ENCODE measurements at places on chromosomes 4 and X.

DNA sequence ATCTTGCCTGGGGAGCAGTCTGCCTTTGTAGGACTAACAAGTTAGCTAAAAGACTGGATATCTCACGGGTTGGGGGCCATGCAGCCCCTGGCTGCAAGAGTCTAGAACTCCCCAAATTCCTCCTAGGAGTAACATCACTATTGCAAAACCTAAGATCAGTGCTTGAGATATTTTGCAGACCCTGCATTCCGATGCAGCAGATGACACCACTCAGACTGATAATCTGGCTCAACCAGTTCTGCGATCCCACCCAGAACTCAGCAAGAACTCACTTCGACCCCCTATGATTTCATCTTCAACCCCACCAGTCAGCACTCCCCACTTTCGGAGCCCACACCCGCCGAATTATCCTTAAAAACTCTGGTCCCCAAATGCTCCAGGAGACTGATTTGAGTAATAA is 834.0 kb downstream of the C4orf33 start:
- no peak for DNase-seq

DNA sequence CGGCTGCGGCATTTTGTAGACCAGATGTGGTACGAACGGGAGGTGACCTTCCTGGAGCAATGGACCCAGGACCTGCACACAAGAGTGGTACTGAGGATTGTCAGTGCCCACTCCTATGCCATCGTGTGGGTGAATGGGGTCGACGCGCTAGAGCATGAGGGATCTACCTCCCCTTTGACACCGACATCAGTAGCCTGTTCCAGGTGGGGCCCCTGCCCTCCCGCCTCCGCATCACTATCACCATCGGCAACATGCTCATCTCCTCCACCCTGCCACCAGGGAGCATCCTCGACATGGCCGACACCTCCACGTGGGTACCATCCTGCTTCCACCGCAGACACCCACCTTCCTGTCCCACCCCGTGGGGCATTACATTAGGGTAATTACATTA is 46.2 kb downstream of the SMARCA5 start:
- no peak for DNase-seq

DNA sequence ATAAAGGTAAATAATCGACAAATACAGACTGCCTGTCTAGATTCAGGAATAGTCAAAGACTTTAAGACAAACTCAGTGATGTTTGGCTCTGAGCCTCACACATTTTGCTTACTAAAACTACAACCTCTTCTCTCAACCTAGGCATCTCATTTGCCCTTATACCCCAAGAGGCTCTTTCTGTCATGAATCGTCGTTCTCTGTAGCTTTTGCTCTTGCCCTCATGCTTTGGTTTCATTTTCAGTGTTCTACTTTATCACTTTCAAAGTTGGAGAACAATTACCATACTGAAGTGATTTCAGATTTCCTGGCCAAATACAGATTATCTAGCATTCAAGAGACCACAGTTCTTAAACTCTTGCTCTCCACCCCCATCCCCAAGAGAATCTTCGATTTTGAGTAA is 114.1 kb upstream of the RAP2C start:
- no peak for DNase-seq

- no peak for DNase-seq
These were observed 154.9 kb upstream of the EPHA5 start for GRCh38 chr4:65825116-65825753.

GRCh38 chrX:105314458-105314857 is 94.0 kb upstream of the TEX13A start:
- DNase-seq = no peak

DNA sequence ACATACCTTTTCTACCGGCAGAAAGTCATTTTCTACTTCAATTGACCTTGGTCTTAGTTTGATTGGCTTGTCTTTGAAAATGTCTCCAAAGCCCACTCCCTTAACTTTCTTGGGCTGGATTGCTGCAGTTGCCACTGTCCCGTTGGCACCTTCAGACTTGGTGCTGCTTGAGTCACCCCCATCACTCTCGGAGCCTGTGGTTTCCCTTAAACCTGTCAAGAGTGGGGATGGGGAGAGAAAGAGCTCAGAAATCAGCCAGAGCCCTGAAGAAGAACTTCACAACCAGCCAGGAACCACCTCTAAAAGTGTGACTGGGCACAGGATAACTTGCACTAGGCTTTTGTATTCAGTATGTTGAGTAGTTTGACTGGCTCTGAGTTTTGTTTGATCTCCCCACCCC is 168.5 kb upstream of the MAP3K15 start:
- DNase-seq = no peak

DNA sequence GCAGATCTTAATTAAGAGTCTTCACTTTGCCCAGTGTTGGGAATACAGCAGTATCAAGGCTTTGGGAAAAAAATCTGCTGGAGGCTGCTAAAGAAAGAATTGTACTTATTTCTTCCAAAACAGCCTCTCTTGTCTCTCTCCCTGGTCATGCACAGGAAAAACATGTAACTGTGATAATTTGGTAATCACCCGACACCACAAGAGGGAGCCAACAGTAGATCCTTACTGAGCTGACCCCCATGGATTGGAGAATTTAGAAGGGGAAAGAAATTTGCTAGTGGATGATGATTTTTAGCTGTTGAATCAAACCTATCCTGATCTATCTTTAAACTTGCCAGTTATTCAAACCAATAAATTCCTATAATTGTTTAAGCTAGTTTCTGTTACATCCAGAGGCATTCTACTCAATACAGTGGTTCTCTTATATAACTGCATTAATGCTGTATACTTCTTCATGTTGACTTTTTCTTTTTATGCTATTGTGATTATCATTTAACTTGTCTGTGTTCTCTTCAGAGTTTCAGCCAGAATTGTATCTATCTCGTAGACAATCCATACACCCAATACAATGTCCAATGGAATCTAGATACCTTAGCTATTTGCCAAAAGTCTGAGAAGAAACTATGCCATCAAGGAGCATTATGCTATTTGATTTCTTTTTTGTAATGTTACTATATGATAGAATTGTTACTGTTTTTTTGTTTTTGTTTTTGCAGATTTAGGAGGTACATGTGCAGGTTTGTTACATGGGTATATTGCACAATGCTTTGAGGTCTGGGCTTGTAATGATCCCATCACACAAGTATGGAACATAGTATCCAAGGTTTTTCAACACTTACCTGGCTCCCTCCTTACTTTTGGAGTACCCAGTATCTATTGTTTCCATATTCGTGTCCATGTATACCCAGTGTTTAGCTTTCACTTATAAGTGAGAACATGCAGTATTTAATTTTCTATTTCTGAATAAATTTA is 31.3 kb upstream of the ARHGEF38 start:
- no peak for DNase-seq

DNA sequence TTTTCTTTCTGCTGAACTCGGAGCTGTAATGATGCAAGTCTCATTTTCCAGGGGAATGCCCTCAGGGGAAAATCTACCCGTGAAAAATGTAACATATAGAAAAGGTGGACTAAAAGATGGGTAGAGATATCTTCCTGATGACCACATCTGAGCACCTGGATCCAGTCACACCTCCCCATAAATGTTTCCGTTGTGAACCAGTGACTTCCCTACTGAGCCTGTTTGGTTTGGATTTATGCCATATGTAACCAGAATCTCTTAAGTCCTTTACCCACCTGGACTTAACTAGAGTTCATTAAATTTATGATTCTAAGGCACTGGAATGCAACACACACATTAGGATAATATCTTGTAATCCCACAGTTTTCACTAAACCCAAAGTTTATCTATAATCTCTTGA is 171.1 kb downstream of the ZNF330 start:
- DNase-seq = no peak

- no peak for DNase-seq
These were observed 213.8 kb upstream of the PACRGL start for GRCh38 chr4:20486433-20486832.

- no peak for DNase-seq
These were observed 1.5 kb downstream of the JAKMIP1 start for GRCh38 chr4:6198768-6199421.

DNA sequence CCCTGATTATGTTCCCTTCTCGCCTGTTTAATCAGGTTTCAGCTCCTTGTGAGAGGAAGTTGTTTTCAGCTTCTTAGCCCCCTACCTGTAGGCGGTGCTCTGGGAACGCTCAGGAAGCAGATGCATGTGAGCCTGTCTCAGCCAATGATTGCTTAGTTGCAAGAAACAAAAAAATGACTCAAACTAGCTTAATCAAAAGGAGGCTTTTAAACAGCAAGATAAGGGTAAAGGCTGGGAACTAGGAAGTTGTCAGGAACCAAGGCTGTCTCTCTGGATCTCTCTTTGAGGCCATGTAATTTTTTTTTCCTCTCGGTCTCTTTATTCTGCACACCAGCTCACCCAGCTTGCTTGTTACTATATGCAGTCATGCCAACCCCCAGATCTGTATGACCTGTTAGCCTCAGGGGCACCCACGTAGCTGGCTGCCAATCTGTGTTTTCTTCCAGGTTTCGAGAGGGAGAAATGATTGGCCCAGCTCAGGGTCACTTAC is 109.1 kb downstream of the PTTG2 start:
- no peak for DNase-seq

GRCh38 chr4:148951346-148951745 is 509.1 kb upstream of the NR3C2 start:
- DNase-seq = no peak

DNA sequence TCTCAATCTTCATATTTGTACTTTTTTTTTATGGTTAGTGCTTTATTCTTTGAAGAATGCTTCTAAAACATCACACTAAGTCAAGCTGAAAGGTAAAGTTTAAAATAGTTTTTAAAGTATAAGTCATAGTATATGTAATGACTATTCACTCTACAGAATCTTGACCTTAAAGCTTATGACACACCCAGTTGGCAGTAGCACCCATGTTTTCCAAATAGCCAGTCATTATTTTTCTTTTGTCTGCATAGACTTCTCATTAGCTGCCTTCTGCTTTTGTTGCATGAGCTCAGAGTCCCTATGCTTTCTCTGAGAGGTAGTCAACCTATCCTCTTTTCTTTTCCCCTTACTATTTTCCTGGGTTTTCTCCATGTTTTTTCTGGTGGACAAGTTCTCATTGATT is 231.5 kb downstream of the PCDH18 start:
- DNase-seq = no peak

- DNase-seq = no peak
These were observed 124.1 kb downstream of the SPCS3 start for GRCh38 chr4:176443646-176444409.

GRCh38 chrX:133415276-133416105 is at the start of gene GPC4:
Gene GPC4 (minus strand): TSS chrX:133415489. CDS start chrX:133414965, 524 bp downstream.
- peak; percentile 42 for DNase-seq

DNA sequence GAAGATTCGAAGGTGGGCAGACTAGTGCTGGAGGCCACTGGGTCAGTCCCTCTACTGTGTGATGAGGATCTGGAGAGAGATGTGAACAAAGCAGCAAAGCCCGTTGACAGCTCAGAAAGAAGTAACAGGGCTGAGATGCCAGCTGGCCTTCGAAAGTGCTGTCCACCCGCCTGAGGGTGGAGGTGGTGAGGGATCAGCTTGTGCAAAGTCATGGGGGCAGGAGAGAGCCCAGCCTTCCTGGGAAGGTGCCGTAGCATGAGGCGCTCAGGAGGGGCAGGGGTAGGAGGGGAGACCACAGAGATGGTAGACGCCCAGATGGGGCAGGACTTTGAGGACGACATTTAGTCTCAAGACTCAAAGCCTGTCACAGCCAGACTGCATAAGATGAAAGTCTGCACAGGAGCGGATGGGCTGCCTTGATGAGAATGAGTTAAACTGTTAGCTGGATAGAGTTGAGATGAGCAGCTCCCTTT is 19.7 kb downstream of the TBC1D14 start:
- DNase-seq = no peak

DNA sequence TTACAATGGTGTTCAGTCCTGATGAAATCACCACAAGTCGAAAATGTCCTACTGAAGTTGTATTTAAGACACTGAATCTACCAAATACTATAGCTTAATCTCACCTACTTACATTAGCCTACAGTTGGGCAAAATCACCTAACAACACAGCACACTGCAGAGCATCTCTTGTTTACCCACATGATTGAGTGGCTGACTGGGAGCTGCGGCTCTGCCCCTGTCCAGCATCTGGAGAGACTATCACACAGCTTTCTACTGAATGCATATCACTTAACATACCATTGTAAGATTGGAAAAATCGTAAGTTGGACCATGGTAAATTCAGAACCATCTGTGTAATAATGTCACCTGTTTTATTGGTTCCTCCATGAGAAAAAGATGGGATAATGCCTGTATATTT is 1083.2 kb upstream of the PCDH7 start:
- no peak for DNase-seq

GRCh38 chr4:159141193-159141592 is 38.3 kb downstream of the RAPGEF2 start:
- DNase-seq = no peak

GRCh38 chr4:56799161-56799759 is 22.2 kb downstream of the SPINK2 start:
- no peak for DNase-seq

DNA sequence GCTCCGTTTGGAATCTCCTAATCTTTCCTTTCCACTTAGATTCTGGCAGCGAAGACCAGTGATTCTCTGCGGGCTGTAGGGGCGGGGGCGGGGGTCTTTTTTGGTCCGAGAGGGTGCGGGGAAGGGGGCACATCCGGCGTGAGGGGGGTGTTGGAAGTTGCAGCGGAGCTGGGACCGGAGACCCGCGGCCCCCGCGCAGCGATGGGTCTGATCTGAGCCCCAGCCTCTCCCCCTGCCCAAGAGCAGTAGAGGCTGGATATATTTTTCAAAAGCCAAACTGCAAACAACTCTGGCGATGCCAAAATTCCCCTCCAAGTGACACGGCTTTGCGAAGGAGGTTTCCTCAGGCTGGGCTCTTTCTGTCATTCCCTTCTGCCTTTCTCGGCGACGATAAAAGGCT is 355 bp downstream of the GRID2 start:
- no peak for DNase-seq

DNA sequence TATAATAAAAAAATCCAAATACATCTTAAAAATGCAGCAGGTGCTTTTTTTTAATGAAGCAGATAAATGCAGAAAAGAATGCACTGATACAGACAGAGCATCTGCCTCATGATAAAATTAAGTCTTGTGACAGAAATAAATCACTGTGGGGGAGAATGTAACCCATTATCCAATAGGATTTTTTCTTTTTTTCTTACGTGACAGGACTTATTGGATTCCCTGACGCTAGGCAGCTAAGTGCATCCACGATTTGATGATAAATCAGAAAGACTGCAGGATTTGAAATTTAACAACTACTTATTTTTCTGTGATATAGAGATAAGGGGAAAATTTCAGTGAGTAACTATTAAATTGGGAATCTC is 110.6 kb upstream of the PPARGC1A start:
- no peak for DNase-seq

DNA sequence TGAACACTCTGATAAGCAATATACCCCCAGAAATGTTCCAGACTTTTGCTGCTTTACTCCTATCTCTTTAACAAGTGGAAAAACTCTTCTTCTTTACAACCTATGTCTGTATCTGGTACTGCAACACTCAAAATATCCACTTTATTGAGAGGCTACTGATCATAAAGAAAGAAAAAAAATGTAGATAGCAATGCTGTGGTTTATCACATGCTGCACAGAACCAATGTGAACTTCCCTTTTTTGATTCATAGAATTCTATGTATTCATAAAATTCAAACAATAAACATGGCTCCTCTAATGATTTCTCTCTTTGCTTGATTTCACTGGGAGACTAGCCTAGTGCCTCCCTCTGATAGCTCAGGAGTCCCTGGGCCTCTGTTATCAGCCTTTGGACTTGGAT is 223.5 kb downstream of the ZNF674 start:
- DNase-seq = no peak

GRCh38 chr4:111464251-111465045 is 680.8 kb upstream of the FAM241A start:
- no peak for DNase-seq

GRCh38 chr4:95387719-95388118 is 161.1 kb downstream of the UNC5C start:
- DNase-seq = no peak

GRCh38 chr4:80189956-80190677 is 7.2 kb upstream of the PRDM8 start:
- no peak for DNase-seq
